ENCODE measurements at places on chromosomes 6 and 20.

GRCh38 chr6:145009711-145010110 is 724.6 kb downstream of the UTRN start:
- DNase-seq: no peak

DNA sequence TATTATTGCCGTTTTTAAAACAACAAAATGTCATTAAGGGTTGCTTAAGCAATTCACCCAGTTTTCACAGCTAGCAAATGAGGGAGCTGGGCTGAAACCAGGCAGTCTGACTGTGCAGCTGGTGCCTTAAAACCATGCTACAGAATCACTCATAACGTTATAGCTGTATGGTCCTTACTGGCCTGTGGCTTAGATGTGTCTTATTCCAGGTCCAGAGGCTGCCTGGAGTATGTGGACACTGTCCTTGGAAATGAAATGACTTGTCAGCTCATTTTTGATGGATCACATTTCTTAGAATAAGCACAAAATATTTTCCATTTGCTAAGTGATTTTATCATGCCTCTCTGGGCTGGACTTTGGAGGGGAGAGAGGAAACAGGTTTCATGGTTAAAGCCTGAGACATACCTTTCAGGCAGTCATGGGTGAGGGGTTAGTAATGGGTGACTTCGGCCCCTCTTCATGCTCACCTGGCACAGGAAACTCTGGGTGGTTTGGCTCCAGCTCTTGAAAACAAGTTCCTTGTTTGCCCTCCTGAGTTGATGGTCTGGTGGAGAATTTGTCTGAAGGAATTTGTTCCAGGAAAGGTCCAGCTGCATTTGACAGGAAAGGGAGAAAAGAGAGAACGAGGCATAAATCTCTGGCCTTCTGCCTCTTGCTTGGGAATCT is 823.2 kb downstream of the DHX35 start:
- DNase-seq: no peak

- no peak for DNase-seq
These were observed 81.2 kb upstream of the SASH1 start for GRCh38 chr6:148261470-148261869.

DNA sequence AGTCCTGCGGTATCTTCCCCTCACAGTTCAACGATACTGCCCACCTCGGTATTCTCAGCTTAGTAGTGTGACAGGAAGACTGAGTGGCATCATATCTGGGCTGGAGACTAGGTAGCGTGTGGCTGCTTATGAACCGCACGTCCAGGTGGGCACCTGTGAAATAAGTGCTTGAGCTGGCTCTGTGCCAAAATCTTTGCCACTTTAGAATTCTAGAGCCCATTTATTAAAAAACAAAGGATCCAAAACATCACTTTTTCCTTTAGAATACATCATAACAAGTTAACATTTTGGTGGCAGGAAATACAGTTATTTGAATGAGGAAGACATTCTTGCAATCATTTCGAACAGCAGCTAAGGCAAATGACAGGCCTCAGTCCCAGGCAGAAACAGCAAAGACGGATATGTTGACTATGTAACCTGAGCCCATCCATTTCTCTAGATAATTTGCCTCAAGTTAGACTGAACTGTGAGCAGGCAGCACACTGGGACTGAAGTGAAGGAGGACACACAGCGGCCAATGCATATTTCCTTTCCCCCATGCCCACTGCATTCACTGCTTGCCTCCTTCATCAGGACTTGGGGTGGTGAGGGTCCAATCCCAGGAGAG is 136.6 kb downstream of the GMDS start:
- no peak for DNase-seq

Measured in activated CD4-positive, alpha-beta T cell treated with anti-CD3 and anti-CD28 coated beads, Interleukin-2, amount 50 U/mL, for 48 hours (primary cell).